ENCODE measurements at places on chromosomes 11 and 22. TPM values are rescaled to one million over a fixed set of nuclear protein-coding genes. Genes with fewer than 3 reads are reported as not detected.

Gene PDE2A
- total RNA-seq: 41.2 TPM

Gene OR10G7
- total RNA-seq: not detected

Gene HBB
- total RNA-seq: 140 TPM

Gene CNGA4
- not detected for total RNA-seq

Gene WNT7B
- total RNA-seq: not detected

Gene NXPE2
- 0.14 TPM for total RNA-seq

Data from Right ventricle myocardium inferior (tissue), 1 donor.